Bronchial epithelial cell (primary cell): ENCODE measurements at places on chromosomes 3 and 15.

DNA sequence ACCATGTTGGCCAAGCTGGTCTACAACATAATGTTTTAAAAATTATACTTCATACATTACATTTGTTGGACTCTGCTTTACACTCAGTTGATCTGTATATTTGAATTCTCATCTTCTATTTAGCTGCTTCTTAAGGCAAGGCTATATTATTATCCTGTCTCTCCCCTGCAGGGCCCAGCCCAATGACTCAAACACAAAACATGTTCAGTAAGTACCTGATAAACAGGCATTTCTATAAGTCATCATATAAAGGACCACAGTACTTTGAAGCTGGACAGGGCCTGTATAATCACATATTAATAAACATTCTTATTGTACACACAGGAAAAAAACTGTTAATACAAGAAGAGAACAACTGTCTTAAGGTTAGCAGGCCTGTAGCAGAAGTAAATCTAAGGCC, 36.2 kb downstream of the NGLY1 start:
- DNase-seq: peak; percentile 82

GRCh38 chr3:169147238-169148008, 516.1 kb downstream of the MECOM start:
- peak; percentile 69 for DNase-seq

GRCh38 chr3:156847752-156848448, 21.7 kb downstream of the LEKR1 start:
- DNase-seq: no peak

DNA sequence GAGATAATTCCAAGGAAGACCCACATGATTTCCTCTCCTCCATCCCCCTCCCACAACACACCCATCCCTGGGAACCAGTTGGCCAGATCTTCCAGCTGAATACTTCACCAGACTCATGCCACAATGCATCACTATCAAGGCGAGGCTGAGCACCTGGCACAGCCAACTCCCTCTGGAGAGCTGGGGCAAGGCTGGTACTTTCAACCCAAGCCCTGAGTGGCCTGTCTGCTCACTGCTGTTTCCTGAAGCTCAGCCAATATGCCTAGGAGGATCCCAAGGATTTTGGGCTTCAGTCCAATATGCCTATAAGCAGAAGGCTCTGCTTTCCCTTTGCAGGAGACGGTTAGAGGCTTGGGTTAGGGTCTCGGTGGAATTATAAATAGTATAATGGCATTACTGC, 90.9 kb upstream of the NEO1 start:
- no peak for DNase-seq

GRCh38 chr3:189590223-189590622, 41.0 kb upstream of the TP63 start:
- DNase-seq: no peak

GRCh38 chr3:42188376-42188775, 77.6 kb downstream of the CCK start:
- no peak for DNase-seq

GRCh38 chr3:186425788-186426730, 64.0 kb upstream of the DGKG start:
- DNase-seq: peak; percentile 39

- DNase-seq: no peak
These were observed 130.5 kb downstream of the XXYLT1 start for GRCh38 chr3:195140410-195140809.

DNA sequence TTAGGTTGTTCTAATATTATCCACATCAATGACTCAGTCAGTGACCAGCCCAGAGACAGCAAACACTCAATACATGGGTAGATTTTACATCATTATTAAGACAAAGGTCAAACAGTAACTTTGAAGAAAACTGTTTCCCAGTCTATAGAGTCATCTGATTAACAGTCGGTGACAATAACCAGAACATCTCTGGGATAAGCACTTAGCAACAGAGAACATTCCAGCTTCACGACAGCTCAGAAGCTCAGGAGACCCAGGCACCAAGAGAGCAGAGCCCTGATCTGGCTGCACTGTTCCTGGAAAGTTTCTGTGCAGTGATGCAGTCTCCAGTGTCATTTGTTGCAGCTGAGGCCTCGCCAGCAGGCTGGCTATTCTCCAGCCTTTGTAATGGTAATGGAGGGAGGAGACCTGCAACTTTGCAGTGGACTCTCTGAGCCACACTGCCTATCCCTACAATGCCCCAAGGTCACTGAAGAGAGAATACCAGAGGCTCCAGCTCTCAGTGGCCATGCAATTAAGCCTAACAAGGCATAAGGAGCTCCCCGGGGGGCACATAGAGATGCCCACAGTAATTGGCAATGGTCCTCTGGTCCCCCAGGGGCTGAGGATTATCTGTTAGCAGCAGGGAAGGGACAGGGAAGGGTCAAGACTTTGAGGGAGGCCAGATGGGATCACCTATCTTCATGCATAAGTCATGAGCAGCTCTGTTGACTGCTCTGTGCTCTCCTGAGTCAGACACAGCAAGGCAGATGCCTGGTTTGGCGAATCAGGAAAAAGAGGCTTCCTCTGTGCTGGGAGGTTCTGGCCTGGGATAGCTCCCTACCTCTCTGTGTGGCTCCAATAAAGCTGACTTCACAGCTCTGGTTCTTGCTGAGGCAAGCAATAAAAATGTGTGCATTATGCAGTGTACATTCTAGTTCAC, 163.6 kb downstream of the CTNNB1 start:
- peak; percentile 15 for DNase-seq

- DNase-seq: no peak
These were observed 34.2 kb downstream of the HMCES start for GRCh38 chr3:129312671-129313414.

DNA sequence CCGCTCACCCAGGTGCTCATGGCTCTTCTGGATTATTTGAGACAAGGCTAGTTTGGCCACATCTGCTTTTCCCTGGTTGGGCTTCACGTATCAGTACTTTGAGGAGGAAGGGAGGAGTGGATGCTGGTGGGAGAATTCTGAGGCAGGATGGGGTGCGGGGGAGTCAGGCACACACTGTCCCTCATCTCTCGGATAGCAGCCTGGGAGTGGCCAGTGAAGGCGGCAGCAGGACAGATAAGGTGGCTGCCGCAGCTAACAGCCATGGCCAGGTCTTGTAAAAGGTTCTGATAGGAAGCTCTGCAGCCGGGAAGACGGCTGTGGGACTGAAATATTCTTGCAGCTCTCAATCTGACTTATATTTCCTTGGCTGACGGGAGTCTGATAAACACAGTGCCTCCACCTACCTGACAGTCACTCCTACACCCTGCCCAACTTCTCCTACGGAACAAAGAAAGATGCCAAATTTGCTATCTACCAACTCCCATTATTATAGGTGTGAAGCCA, 87.3 kb downstream of the MESD start:
- no peak for DNase-seq

DNA sequence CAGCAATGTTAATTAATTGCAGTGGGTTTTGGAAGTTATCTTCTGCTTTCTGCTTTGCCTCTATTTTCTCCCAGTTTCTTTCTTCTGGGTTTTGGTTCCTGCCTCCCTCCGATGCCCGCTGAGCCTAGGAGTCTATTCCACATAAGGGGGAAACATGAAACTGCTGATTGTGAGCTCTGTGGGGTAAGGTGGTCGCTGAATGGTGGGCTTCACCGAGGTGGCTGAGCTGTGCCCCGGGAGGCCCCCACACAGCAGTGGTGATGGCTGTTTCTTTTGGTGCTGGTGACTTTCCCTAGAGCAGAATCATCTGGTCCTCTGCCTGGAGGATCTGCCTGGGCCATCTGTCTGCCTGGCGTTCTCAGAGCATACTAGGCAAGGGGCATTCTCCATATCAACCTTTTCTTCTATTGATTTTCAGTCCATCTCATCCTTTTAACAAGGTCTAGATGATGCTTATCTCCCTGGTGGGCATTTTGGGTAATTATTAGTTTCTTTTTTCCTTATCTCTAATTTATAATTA, 68.8 kb upstream of the ATP2B2 start:
- no peak for DNase-seq

DNA sequence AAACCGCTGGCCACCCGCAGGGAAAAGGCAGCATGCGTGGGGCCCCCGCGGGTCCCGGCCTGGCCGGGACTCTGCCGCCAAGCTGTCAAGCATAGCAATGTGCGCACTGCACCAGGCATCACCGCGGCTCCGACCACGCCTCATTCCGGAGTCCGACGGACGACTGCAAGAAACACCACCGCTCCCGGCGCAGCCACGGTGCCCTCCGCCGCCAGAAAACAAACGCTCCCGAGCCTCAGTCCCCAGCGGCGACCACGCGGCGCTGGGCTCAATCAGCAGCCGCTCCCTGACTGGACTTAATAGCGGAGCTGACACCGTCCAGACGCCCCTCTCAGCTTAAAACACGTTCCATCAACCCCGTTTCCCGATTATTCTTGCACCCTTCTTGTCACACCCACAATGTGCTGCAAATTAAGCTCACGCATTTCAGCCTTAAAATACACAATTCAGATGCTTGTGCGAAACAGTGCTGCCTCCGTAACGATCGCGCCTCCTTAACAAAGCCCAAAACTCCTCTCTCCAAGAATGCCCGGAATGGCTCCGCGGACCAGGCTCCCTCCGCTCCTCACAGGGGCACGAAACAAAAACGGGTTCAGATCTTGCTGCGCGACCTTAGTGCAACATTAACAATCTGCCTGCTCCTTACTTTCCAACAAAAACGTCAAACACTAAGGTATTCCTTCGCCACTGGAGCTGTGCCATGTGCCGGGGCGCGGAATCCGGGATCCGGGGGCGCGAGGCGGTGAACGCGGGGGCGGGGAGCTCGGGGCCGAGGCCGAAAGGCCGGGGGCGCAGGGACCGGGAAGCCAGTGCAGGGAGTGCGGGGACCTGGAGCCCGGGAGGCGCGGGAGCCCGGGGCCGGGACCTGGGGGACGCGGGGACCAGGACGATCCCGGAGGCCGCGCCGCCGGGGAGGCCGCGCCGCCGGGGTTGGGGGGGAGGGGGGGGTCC, 655 bp downstream of the CYFIP1 start:
- DNase-seq: peak; percentile 36

DNA sequence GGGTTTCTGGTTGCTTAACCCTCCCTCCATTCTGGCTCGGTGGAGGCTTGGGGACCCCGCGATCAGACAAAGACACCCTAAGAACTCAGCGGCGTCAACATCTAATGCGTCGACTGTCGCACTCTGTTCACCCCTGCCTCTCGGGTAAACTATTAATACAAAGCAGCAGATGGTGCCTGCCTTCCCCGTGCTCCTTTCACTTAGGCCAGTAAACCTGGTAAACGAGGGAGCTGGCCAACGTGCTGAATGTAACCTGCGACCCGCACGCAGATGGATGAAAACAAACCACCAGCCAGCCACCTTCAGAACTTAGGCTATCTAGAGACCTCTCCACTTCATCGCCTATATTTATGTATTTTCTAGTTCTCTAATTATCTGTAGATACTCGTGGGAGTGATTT, 848 bp upstream of the CADPS start:
- peak; percentile 41 for DNase-seq

GRCh38 chr15:73150831-73151230, 98.6 kb downstream of the NEO1 start:
- DNase-seq: peak; percentile 69

- DNase-seq: no peak
These were observed 76.4 kb downstream of the EBLN2 start for GRCh38 chr3:73137736-73138403.

DNA sequence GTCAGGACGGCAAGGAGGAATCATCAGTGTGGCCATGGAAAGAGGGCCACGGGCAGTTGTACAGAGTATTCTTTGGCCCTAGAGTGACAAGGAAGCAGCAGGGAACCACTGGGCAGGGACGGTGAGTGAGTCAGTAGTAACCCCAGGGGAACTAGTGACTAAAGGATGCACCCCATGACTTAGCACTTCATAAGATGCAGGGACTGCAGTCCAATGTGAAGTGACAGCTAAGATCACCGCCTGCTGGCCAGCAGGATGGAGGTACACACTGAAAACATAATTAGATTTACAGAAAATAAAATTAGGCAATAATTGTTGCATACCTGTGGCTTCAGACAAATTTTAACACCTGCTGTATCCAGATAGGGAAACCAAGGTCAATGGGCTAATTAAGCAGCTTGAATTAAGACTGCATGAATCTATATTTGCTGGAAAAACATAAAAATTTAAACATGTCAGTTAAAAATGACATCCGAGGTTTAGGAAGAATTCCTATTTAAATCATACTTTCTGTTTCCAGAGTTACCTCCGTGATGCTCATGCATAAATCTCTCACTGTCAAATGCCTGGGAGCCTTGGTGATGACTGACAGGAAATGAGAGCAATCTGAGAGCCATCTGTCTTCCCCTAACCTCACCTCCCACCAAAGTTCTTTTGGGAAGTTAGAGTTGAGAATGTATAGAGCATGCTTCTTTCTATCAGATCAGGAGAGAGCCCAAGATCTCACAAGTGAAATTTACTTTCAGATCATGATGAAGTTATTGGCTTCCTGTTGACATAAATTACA, 56.5 kb downstream of the DCLK3 start:
- DNase-seq: peak; percentile 80

- peak; percentile 17 for DNase-seq
These were observed 28.2 kb upstream of the ST6GAL1 start for GRCh38 chr3:186902154-186902553.

- DNase-seq: no peak
These were observed 12.5 kb upstream of the RPP14 start for GRCh38 chr3:58293516-58293915.

GRCh38 chr3:115071601-115072000, 75.5 kb downstream of the ZBTB20 start:
- no peak for DNase-seq

DNA sequence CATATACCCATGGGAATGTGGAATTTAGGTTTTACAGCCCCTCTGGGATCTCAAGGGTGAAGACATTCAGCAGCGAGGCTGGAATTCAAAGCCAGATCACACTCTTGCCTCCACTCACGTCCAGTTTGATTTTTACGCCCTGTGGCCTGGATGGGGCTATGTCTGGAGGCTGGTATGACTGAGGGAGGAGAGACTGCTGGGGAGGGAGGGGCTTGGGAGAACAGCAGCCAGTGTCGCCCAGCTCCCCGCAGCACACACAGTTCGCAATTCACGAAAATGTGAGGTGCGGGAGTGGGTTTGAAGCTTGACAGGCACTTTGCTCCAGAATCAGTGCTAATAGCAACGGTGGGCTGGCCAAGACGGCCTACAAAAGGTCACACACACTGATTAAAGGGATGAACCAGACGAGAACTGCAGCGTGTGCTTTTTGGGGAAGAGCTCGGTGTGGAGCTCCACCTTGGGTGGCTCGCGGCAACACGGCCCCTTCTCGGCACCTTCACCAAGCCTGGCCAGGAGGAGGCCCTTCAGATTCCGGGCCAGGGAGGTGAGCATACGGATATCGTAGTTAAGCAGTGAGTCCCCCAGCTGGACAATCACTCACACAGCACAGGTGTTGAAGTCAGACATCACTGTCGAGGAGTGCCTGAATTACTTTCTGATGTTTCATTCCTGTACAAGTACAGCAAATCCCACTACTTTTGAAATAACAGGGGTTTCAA, 16.4 kb downstream of the EHD4 start:
- DNase-seq: no peak

DNA sequence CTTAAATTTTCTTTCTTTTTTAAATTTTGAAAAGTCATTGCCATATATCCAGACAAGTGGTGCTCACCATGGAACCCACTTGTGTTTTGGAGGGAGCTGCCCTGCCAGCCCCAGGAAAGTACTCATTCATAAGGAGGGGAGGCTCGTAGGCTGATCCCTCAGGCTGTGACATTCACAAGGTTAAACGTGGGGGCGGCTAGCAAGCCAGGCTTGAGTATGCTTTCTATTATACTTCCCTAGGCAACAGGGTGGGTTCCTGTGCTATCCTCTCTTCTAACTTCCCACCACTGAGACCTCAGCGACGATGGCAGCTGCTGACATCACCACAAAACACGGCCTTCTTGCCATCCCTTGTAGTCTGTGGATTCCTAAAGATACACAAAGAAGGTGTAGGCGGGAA, 160.5 kb upstream of the C2CD4B start:
- DNase-seq: no peak

- DNase-seq: peak; percentile 65
These were observed at the start of gene RAB27A for GRCh38 chr15:55289746-55290527. RAB27A (minus strand) TSS chr15:55289813; CDS start chr15:55234934, 54,879 bp downstream.
